ENCODE measurements at places on chromosomes 7 and 10. TPM values are rescaled to one million over a fixed set of nuclear protein-coding genes. Genes with fewer than 3 reads are reported as not detected.

The EIF4EBP2 gene
- total RNA-seq, result 44.9 TPM

The BZW2 gene
- 34.1 TPM for total RNA-seq

DNA sequence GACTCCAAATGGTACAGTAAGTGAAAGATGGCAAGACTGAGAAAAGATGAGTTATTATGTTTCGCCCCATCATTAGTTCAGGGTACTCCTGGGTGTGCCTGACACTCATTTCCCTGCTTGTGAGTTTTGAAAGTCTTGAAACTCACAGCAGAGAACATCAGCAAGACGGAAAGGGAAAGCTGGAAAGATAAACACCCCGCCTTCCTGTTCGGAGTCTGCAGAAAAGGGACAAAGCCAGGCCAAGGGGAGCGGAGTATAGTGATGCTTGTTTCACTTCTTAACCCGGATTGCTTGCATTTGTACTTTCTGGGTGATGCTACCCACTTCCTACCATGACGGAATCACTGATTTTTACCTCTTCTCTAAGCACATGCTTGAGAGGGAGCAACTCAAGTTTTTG lies 294.5 kb downstream of the FRMD4A start:
- no peak for DNase-seq

DNA sequence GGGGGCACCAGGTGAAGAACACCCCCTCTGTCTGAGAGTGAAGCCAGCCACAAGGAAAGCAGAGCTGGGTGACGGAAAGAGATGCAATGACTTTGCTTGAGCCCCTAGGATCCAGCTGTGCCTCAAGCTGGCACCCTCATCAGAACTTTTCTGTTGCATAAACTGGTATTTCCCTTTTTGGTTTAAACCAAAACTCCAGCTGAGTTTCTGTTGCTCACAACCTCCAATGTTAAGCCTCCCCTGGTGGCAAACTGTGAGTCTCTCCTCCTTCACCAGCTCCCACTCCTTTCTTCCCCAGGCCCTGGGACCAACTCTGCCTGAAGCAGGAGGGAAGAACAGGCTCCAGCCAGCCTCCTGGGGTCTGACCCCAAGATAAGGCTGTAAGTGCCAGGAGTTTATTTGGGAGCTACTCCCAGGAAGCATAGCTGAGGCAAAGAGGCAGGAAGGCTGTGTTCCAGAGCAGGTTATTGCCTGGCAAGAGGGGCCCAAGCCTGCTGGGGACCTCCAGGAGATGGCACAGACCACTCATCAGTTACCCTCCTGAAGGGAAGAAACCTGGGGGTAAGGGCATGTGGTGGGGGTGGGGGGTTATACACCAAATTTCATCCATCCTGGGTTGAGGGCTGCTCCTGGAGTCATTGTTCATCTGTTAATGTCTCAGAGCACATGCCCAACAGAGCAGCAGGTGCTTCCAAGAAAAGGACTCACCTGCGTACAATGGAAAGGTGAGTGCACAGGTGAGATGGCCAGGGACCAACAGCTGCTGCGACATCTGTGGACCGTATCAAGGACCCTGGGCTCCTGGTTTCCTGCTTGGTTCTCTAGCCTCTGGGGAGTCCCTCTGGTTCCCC lies 73.3 kb upstream of the NANOS1 start:
- DNase-seq, result no peak

GRCh38 chr10:79413196-79413595 lies 32.2 kb downstream of the ZCCHC24 start:
- DNase-seq, result no peak

GRCh38 chr7:106927536-106927935 lies 62.5 kb downstream of the PIK3CG start:
- no peak for DNase-seq

- DNase-seq, result no peak
Observed at GRCh38 chr10:28186887-28187578, 115.8 kb downstream of the MPP7 start.

DNA sequence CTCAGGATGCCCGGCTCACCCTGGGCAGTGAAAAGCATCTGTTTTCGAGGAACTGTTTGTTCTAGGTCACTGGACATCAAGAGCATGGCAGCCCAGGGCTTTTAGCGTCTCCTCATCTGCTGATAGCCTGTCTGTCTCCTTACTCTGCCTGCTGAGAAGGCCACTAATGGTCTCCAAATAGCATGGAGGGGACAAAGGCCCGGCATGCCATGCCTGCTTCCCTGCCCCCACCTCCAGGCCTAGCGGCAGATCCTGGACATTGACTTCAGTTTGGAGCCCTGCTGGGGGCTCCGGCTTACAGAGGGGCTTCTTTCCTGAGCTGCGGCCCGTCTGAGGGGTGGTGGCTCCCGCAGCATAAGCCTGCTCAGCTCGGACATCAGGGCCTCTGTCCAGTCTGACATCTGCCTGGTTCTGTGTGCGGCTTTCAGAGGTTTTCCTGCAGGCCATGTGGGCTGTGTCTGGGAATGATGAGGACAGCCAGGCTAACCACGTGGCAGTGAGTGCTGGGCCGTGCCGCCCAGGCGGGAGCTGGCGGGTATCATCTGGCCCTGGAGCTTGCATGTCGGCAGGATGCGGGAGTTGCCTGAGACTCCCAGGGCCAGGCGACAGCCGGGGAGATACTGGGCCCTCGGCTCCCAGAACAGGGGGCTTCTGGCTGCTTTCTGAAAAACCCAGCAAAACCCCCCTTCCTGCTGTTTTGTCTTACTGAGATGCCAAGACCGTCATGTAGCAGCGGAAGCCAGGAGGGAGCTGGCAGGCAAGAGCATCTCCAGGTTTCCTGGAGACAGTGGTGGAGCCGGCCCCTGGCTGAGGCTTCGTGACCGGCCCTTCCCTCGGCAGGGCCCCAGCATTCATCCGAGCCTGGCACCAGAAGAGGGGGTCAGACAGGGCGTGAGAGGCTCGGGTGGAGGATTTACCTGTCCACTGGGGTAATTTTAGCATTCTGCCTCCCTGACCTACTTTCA lies 9.2 kb downstream of the PFKFB3 start:
- DNase-seq, result no peak

DNA sequence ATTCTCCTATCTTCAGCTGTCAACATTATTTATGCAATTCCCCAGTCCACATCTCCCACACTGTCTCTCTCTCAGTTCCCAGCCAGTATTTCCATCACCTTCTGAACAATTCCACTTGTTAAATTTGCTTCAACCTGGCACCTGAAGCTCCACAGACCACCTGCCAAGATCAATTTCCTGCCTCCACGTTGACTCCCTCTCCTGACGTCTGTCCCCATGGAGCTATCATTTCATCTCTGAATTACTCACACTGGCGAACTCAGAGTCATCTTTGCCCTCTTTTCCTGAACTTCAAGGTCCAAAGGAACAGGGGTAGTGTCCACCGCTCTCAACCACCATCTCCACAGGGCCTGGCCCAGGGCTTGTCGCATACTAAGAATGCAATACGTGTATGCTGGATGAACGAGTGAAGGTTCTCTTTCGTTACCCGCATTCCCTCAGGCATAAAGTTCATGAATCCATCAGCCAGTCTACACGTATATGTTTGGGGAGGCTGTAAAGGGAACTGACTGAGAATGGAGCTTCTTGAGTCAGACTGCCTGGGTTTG lies 183.3 kb downstream of the JCAD start:
- no peak for DNase-seq

DNA sequence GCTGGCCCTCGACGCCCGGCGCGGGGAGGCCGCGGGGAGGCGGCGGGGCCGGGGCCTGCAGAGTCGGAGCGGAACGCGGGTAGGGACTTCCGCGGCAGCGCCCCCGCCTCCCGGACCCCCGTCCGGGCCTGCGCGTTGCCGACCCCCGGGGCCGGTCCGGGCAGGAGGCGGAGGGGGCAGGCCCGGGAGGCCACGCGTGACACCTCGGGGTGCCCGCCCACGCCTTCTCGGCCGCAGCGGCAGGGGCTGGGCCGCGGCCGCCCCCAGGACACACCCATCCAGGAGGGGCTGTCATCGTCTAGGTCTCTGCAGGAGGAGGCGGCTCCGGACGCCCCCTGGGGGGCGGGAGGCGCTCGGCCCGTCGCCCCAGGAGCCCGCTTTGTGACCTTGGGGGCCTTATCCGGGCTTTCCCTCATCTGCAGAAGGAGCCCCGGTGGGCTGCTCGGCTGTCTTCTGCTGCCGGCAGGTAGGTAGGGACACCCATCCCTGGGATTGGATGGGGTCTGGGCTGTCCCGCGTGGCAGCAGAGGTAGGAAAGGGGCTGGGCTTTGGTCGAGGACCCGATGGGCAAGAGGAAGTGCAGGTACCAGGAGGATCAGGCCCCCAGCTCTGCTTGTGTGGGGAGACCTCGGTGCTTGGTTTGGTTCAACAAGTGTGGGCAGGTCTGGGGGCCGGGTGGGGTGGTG lies 569 bp downstream of the ZNF316 start:
- peak; percentile 57 for DNase-seq

DNA sequence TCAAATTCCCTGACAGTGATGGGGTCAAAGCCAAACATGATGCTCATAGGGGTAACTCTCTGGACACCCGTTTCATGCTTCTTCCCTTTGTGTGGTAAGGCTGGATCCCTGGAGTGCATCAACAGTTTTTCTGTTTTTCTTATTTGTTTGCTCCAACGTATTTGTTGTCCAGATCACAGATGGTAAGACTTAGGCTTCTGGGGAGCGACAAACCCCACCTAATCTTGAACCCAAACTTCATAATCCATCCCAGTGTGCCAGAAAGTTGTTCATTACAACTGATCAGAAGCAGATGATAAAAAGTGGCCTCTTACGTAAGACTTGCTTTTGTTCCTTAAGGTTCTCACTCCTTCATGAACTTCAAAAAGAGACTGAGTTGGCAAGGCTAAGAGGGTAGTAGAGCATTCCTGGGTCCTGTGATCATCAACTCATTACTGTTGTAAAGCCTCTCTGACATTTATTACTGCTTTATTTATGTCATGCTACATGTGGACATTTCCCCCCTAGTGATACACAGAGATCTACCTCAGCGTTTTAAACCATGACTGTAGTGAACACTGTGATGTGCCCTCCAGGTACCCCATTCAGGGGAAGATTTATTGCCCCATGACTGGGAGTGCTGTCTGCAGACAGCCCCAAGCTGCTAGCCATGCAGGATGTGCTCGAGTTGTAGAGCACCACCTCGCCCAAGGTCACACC lies 125.6 kb downstream of the CCDC71L start:
- DNase-seq, result no peak

DNA sequence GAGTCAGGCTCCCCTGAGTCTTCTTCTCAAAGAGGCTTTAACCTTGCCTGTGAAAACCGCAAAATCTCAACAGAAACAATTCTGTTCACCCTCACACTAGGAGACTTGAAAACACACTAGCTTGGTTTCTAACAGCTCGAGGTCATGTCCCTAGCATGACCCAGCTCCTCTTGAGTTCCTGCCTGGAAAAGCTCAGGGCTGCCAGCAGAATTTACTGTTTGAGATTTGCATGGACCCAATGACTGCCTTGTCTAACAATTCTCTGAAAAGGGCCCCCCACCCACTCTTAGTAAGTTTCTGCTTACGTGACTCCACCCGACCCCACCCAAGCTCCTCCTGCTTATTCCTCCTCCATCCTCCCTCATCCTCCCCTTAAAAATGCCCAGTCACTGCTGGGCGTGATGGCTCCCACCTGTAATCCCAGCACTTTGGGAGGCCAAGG lies 85.1 kb upstream of the KMT2C start:
- no peak for DNase-seq

GRCh38 chr7:95921543-95921942 lies 149.2 kb downstream of the DYNC1I1 start:
- DNase-seq, result no peak

DNA sequence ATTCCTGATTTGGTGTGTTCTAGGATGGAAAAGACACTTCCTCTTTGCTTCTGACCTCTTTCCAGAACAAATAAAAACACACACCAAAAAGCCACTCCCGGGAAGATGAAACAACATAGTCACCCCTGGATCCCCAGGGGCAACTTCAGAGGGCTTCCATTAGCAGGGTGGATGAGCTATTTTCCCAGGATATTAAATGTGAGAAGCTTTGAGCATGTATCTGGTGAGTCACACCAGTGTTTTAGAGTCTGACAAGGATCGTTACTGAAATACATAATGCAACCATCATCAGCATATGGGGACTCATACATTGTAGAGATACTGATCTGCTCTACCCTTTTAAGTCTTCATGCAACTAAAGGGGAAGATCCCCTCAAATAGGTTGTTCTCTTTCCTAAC lies 115.5 kb upstream of the ZNF438 start:
- no peak for DNase-seq

- DNase-seq, result no peak
Observed at GRCh38 chr7:113285411-113285810, 167.1 kb upstream of the SMIM30 start.

DNA sequence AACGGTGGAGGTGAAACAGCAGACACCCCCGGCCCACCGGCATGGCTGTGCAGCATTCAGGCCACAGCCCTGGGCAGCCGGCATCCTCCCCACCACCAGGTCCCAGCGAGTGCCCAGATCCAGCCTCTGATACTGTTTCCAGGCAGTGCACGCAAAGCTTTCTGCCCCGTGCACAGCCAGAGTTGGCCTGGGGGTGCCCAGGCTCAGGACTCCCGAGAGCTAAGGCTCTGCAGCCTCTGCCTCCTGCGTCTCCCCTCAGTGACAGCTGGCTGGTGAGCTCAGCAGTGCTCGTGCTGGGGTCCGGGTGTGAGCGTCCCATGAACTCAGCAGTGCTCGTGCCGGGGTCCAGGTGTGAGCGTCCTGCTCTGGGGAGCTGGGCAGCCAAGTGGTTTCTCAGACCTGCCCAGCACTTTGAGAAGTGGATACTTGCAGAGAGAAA lies 65.4 kb downstream of the CFAP46 start:
- DNase-seq, result no peak

DNA sequence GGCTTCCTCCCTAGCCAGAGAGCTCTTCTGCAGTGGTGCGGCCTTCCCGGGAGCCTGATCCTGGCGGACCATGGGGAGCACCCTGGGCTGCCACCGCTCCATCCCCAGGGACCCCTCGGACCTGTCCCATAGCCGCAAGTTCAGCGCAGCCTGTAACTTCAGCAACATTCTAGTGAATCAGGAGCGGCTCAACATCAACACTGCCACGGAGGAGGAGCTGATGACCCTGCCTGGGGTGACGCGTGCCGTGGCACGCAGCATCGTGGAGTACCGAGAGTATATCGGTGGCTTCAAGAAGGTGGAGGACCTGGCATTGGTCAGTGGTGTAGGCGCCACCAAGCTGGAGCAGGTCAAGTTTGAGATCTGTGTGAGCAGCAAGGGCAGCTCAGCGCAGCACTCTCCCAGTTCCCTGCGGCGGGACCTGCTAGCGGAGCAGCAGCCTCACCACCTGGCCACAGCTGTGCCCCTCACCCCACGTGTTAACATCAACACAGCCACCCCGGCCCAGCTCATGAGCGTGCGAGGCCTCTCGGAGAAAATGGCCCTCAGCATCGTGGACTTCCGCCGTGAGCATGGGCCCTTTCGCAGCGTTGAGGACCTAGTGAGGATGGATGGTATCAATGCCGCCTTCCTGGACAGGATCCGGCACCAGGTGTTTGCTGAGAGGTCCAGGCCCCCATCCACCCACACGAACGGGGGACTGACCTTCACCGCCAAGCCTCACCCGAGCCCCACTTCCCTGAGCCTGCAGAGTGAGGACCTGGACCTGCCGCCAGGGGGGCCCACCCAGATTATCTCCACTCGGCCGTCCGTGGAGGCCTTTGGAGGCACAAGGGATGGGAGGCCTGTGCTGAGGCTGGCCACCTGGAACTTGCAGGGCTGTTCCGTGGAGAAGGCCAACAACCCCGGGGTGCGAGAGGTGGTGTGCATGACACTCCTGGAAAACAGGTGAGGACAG lies 1.5 kb downstream of the EEPD1 start:
- DNase-seq, result peak; percentile 6

Measured in naive thymus-derived CD8-positive, alpha-beta T cell (primary cell).